ENCODE measurements at places on chromosomes 5 and 9.

GRCh38 chr5:14342306-14342705, 199.2 kb downstream of the TRIO start:
- DNase-seq: peak; percentile 22

DNA sequence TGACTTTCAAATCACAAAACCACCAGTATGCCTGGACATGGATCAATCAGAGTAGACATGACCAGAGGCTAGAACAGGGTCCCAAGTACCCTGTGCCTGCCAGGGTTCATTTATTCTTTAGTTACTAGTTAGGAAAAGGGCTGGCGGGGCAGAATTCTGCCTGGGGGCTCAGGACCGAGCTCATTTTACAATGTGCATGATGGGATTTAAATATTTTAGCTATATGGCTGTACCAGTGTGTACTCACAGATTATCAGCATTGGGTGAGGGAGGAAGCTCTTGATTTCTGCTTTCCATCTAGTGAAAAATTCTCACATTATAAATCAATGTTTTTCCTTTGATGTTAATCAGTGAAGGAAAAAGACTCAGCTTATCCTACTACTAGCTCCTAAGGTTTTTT, 1511.1 kb downstream of the EFNA5 start:
- DNase-seq: no peak

GRCh38 chr5:171120986-171121622, 187.9 kb upstream of the TLX3 start:
- DNase-seq: no peak

DNA sequence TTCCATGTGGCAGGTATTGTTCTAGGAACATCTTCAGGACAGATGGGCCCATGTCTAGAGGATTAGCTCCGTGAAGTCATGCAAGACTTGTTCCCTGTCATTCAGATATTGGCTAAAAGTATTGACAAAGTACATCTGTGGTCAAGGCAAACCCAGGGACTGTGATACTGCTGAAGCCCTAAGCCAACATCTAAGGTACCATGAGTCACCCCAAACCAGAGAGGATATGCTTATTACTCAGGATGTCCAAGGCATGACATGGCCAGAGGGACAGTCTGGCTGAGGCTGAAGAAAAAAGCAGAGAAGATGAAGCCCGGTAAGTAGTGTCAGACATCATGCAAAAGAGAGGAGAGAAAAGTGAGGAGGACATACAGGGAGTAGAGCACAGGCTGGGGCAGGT, 31.0 kb downstream of the HMHB1 start:
- DNase-seq: no peak

GRCh38 chr5:15233566-15233965, 266.4 kb upstream of the FBXL7 start:
- DNase-seq: peak; percentile 68

All from choroid plexus epithelial cell (primary cell).